ENCODE measurements at places on chromosomes 2 and 18.

DNA sequence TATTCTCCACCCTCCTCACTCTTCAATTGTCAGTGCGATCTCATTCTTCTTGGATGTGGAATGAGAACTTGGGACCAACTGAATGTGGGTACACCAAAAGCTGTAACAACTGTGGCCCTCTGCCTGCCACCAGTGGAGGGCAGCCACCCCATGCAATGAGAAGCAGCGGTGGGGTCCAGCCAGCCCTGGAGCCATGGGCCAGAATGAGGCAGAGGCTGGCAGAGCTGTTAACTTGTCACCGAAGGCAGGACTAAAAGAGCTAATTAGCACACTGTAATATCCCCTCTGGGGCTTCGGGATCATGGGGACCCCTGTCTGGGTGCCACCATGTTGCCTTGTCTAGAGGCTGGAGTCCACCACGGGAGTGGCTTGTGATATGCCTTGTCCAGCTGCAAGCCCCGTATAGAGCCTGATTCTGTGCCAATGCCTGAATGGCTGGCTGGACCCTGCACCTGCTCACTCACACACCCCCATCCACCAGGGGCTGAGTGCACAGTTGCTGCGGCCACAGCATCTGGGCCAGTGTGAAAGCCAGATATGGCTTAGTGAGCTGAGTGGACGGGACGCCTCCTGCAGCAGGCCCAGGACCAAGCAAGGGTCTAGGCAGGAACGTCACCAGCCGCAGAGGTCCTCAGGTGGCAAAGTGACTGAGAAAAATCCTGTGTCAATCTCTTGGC is 680.5 kb downstream of the DSC3 start:
- no peak for DNase-seq

DNA sequence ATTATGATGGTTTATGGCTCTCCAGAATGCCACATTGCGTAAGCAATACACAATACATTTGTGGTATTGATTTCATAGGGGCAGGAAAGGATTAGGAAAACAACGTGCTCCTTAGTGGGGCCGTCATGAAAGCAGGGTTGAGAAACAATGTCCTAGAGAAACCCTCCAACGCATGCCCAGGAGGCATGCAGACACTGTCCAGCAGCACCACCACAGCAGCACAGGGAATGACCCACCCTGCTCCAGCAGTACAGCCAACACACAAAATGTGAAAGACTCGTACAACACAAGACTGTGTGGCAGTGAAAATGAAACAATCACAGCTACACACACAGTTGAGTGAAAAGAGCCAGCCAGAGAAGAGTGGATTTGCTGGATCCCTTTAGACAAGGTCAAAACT is 66.3 kb downstream of the FAM168B start:
- DNase-seq, result no peak

DNA sequence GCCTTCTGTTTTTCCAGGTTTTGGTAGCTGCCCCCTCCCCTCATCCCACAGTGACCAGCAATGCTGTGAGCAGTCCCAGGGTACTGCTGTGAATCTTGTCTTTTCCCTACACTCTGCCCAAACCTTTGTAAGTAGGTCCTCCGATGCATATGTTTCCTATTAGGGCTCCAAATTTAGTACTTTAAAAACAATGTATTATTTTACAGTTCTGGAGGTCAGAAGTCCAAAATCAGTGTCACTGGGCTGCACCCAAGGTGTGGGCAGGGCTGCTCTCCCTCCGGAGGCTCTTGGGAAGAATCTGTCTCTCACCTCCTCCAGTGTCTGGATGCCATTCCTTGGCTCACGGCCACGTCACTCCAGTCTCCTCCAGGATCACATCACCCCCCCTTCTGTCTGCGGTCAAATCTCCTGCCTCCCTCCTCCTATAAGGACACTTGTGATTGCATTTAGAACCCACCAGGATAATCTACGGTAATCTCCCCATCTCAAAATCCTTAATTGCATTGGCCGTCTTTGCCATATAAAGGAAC is 208.5 kb downstream of the SH3BP4 start:
- no peak for DNase-seq

DNA sequence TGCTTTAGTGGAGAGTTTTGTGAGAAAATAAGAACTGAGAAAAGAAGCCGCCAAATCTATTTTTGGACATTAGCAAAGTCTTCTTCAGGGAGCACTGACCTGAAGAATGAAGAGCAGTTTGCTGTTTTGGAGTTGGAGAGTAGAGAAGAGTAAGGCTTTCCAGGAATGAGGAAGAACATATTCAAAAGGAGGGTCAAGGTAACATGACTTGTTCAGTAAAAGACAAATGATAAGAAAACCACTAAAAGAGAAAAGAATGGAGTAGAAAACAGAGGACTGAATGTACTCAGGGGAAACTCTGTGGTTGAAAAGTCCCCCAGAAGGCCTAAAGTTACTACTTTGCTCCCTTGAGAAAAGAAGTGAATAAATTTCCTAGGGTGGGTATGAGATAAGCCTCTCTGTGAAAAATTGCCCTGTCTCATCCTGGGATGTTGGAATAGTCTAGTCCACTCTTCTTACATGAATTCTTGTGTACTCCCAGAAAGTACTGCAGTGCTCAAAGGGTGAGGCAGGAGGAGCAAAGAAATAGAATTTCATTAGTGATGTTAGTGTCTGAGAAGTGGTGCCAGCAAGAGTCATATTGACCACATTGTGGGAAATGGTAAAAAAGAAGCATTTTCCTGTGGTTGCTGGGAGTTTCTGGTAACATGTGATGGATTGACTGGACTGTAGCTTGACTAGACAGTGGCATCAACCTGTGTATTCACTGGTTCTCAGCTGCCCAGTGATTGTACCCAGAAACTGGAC is 27.8 kb downstream of the MBD5 start:
- no peak for DNase-seq

GRCh38 chr2:108377401-108377800 is 353 bp upstream of the SULT1C4 start:
- DNase-seq, result no peak

GRCh38 chr2:191263050-191263449 is 17.8 kb downstream of the MYO1B start:
- no peak for DNase-seq

DNA sequence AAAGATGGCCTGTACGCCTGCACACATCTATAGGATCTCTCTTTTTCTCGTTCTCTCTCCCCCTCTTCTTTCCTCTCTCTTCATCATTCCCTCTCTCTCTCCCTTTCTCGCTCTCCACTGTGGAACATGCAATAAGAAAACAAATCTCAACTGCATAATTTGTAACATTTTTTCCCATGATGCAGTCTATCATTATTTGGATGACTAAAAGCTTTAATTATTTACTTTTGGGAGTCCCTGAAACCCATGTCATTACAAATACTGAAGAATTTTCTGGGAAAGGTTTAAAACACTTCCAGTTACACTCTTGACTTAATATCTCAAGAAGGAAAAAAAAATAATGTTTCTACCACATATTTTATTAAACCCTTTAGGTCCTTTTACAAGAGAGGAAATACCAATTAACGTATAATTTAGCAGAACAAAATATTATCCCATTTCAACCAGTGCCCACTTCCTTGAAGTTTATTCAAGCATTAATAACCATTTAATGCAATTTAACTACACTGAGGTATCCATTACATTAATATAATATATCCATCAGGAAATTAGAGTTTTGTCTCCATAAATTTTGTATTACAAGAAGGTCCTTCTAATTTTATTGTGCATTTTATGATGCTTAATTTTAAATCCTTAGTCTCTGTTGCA is 1615.2 kb upstream of the ACVR2A start:
- DNase-seq, result no peak

DNA sequence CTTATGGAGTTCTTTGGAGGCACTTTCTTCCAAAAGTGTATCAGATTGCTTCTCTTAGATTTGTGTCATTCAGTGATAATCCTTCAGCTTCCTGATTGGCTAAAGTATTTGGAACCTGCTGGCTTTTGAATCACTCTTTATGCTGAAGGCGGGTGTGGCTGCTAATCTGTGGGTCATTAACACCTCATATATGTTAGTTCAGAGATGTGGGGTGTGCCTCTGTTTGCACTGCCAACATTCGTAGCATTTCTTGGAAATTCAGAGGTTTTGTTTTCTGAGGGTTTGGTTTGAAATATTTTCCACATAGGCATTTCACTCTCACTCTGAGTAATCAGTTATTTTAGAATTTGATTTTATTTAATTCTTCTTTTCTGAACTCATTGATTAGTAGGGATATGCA is 1604.4 kb upstream of the ACVR2A start:
- no peak for DNase-seq

GRCh38 chr18:34492652-34493051 is 217.4 kb upstream of the DTNA start:
- DNase-seq, result no peak

- no peak for DNase-seq
Observed at GRCh38 chr2:170822290-170823087, 5.8 kb downstream of the GAD1 start.

All from AG09319 (cell line).